HTR-8/SVneo (cell line): ENCODE measurements at places on chromosomes 2 and 18.

DNA sequence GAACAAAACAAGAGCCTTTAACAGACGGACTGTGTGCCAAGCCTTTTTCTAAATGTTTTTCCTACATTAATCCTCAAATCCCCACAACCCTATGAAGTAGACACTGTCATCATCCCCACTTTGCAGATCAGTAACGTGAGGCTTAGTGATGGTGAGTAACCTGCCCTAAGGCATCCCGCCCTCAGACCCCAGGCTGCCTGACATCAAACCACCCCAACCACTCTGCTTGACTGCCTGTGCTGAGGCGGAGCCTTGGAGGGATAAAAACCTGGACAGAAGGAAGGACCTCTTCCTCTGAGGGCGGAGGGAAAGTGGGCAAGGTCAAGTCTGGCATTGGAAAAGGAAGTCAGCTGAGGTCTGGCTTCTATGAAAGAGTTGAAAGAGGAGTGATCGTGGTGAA lies 104.6 kb downstream of the SP3 start:
- no peak for DNase-seq

- no peak for DNase-seq
These were observed 313.9 kb downstream of the TRIB2 start for GRCh38 chr2:13030606-13031005.

- no peak for DNase-seq
These were observed 999.7 kb upstream of the LRRTM1 start for GRCh38 chr2:81304154-81304830.

GRCh38 chr2:207385903-207386302 lies 143.9 kb upstream of the CREB1 start:
- DNase-seq, result no peak

DNA sequence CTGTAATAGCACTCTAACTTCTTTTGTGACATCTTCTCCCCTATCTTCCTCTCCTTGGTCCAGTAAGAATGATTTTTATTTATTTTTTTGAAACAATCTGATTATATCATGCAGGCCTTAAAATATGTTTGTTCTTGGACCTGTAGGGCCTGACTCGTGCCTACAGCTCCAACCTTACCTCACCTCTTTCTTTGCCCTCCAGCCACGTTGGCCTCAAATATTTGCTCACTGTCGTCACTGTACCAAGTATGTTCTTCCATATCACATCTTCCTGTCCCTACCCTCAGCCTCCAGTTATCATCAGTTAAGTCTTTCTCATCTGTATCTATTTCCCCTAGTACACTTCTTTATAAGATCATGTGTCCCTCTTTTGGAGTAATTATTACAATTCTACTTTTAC lies 125.5 kb downstream of the CDH7 start:
- no peak for DNase-seq

DNA sequence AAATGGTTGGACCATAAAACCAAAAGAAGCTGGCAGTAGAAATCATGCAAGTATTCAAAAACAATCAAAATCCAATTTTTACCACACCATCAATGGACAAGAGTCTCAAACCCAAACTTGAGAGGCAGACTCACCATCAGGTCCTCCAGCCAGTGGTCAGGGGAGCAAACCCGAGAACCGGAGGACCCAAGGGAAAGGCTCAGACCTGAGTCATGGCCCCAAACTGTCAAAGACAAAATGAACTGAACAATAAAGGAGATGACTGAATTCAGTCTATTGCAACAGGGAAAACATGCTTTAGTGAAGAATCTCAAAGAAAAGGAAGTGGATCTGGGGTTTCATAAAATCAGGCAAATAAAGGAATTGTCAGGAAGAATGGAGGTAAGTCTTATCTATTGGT lies 150.7 kb upstream of the MGAT5 start:
- no peak for DNase-seq

- DNase-seq, result no peak
These were observed 19.6 kb upstream of the GREB1 start for GRCh38 chr2:11514081-11514730.

GRCh38 chr2:66577321-66578053 lies 142.6 kb downstream of the MEIS1 start:
- DNase-seq, result no peak

- no peak for DNase-seq
These were observed 23.1 kb downstream of the DCDC2C start for GRCh38 chr2:3726511-3726910.

- DNase-seq, result peak; percentile 65
These were observed 46.9 kb downstream of the UXS1 start for GRCh38 chr2:106147159-106147558.

GRCh38 chr2:53422979-53423378 lies 344.6 kb upstream of the CHAC2 start:
- DNase-seq, result peak; percentile 21

- DNase-seq, result no peak
These were observed 339.6 kb downstream of the LRRTM1 start for GRCh38 chr2:79964966-79965365.

- no peak for DNase-seq
These were observed 211.4 kb upstream of the LRRTM1 start for GRCh38 chr2:80515964-80516363.

DNA sequence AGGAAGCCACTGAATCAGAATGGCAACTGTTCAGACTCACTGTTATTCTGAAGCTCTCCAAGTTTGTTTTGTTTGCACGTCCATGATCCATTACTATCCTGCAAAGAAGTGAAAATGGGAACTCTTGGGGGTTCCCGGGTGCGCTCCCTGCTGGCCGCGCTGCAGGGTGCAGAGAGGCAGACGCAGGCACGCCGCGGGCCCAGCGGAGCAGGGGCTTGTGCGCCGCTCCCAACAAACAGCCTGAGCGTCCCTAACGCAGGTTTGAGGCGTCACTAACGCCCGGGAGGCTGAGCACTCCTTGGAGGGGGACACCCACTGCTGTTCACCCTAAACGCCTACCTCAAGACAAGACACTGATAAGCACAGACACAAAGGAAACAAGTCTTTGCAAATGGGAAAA lies 14.3 kb upstream of the PIEZO2 start:
- no peak for DNase-seq

DNA sequence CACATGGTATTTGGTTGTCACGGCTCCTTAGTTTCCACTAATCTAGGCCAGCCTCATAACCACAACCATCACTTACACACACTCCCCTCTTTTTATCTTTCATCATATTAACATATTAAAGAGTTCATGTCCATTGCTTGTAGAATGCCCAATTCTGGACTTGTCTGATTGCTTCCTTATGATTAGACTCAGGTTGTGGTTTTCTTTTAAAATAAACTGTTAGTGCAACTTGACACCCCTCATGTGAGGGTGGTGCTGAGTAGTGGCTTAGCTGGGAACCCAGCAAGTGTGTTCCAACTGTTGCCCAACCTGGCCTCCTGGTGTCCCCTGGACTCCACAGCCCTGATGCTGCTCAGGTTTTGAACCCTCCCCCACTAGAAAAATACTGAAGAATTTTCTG lies 20.1 kb upstream of the CD207 start:
- no peak for DNase-seq

DNA sequence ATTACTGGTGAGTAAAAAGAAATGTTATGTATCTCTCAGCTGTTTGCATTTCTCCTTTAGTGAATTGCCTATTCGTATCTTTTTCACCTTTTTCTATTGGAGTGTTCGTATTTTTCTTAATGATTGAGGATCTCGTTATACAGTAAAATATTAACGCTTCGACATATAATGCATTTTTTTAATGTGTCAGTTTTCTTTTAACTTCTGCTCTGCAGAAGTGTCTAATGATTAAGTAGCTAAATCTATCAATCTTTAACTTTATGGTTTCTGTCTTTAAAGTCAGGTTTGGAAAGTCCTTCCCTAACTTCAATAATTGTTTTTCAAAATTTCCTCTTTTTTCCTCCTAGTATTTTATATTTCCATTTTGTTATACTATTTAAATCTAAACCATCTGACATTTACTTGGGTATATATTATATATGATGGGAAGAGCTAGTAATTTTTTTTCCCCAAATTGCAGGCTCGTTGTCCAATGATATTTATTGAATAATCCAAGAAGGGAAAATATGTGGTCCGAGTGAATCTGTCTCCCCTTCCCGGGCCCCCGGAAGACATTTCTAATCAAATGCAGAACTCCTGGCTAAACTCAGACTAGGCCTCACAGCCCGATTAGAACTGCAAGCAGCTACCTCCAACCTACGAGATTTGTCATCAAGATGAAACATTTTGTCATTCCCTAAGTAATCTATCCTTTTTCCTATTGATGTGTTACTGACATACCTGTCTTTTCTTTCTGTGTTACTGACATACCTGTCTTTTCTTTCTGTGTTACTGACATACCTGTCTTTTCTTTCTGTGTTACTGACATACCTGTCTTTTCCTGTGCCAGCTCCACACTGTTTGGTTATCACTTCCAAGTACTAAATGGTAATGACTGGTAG lies 17.2 kb downstream of the PCBP1 start:
- peak; percentile 30 for DNase-seq

GRCh38 chr2:143705108-143705707 lies 576.0 kb downstream of the ARHGAP15 start:
- DNase-seq, result no peak

DNA sequence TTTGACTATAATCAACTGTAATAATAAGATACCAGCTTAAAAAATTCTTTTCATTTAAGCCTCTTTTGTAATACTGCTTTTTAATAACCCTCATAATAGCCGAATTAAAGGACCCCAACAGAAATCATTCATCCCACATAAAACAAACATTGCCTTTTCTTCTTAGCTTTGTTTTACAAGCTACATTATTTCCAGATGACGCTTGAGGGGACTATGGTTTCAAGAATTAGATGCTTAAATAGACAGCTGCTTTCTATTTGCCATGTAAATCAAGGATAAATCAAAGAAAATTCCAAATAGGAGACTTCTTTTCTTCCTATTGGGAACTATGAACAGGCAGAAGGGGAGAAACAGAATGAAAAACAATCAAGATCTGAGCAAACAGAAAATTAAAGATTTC lies 200.7 kb upstream of the SMAD7 start:
- no peak for DNase-seq

GRCh38 chr18:63539904-63540510 lies 2.2 kb upstream of the SERPINB12 start:
- DNase-seq, result peak; percentile 10

- DNase-seq, result peak; percentile 96
These were observed at the start of gene MAP3K2 for GRCh38 chr2:127387655-127388422. MAP3K2 (minus strand) TSS chr2:127387975; CDS start chr2:127343129, 44,846 bp downstream.

DNA sequence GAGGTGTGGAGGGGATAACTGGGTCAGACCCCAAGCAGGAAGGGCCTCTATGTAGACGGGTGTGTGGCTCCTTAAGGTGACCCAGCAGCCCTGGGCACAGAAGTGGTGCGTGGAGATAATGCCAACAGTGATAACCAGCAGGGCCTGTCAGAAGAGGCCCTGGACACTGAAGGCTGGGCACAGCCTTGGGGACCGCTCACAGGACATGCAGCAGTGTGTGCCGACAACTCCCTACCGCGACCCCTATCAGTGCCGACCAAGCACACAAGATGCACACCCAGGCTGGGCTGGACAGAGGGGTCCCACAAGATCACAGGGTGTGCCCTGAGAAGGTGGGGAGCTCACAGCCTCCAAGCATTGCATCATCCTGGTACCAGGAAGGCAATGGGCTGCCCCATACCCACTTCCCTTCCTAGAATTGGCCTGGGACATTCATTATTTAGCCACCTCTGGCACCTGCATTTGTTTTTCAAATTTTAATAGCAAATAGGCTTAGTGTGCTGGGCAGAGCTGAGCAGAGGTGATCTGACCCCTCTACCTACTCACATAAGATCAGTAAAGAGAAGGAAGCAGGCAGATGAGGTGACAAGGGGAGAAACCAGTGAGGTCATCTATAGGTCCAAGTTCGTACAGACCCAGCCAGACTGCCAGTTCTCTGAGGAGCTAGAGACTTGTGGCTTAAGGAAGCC lies 55.2 kb downstream of the BCL11A start:
- no peak for DNase-seq

DNA sequence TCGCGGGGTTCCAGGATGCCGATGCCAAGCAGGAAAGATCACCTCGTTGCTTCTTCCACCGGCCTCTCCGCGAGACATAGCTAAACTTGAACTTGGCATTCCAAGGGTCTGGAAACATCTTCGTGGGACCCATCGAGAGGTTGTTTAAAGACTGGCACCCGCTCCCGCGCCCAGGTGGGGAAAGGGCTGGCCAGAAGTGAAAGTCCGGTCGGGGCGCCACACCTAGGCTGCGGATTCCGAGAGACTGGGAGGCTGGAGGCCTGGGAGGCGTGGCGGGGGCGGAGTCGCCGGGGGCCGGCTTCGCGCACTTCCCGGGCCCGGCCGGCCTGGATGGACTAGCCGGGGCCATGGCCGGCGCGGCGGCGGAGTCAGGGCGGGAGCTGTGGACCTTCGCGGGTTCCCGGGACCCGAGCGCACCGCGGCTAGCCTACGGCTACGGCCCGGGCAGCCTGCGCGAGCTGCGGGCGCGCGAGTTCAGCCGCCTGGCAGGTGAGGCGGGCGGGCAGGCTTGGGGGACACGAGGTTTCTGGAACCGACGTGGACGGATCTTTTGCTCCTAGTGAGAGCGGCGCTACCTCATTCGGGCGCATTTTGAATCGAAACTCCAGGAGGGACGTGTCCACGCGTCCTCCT lies at the start of gene MOCOS:
TSS of gene MOCOS (plus strand) at position 305 of the 633 bp plus-strand sequence. CDS start at position 348, 43 bp downstream.
- peak; percentile 71 for DNase-seq

DNA sequence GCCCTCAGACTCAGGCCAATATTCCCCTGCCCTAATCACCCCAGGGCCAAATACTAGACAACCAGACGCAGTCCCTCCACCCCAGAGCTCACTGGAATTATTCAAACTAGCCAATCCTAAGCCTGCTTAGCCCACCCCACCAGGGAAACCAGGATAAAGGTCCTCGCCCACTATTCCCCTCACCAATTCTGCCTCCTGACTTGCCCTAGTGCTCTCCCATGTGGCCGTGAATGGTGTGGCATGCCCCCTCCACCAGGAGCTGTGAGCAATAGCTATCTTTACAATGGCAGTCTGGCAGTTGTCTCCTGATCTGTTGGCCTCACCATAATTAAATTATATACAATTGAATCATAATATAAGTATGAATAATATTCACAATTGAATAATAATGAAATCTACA lies 42.3 kb downstream of the FAM124B start:
- DNase-seq, result no peak

GRCh38 chr2:127790694-127791529 lies 20.1 kb downstream of the WDR33 start:
- no peak for DNase-seq

GRCh38 chr18:46650681-46651080 lies 6.3 kb downstream of the LOXHD1 start:
- no peak for DNase-seq

GRCh38 chr18:76750269-76750668 lies 72.1 kb upstream of the ZNF236 start:
- DNase-seq, result no peak

GRCh38 chr2:33071591-33071990 lies 124.8 kb downstream of the LTBP1 start:
- DNase-seq, result no peak
